ENCODE measurements at places on chromosomes 12 and 14.

GRCh38 chr14:59347511-59347900 lies 117.7 kb downstream of the GPR135 start:
- H3K27ac ChIP-seq = no peak overlapping the region
- H3K27me3 ChIP-seq = no peaks in the 10 kb centered on the region
- no peak overlapping the region for H3K4me3 ChIP-seq
- DNase-seq = no peak
- peaks cover 10% of the 10 kb centered on the region for H3K36me3 ChIP-seq

- no peak overlapping the region for H3K27ac ChIP-seq
- no peak overlapping the region for H3K4me3 ChIP-seq
- no peaks in the 10 kb centered on the region for H3K36me3 ChIP-seq
- H3K4me1 ChIP-seq = peaks cover under 1% of the 10 kb centered on the region
- DNase-seq = no peak
Observed at GRCh38 chr14:91516663-91517388, 6.7 kb upstream of the PPP4R3A start.

GRCh38 chr12:67096533-67097318 lies 172.4 kb upstream of the CAND1 start:
- no peak for DNase-seq
- no peak overlapping the region for H3K27ac ChIP-seq
- peaks cover 5% of the 10 kb centered on the region for H3K27me3 ChIP-seq
- H3K36me3 ChIP-seq = no peaks in the 10 kb centered on the region
- no peaks in the 10 kb centered on the region for H3K4me1 ChIP-seq
- H3K4me3 ChIP-seq = no peak overlapping the region

DNA sequence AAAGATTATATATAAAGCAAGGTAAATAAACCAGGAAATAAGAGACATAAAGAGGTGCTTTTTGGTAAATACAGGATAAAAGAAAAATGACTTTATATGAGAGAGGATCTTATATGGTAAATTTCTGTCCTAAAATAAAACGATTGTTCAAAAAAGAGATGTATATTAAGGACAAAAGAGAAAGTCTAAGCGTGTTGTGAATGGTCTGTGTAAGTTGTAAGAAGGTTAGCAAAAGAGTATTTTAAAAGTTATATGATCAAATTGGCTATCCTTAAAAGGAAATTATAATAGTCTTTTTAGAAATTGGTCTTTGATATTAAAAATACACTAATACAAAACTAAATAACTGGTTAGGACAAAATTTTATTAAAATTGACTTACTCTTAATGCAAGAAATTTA lies 14.1 kb upstream of the ACSM4 start:
- no peaks in the 10 kb centered on the region for H3K36me3 ChIP-seq
- no peaks in the 10 kb centered on the region for H3K27me3 ChIP-seq
- no peak overlapping the region for H3K4me3 ChIP-seq
- no peaks in the 10 kb centered on the region for H3K4me1 ChIP-seq
- DNase-seq = no peak
- H3K27ac ChIP-seq = no peak overlapping the region

GRCh38 chr12:46412857-46413256 lies 40.3 kb upstream of the SLC38A2 start:
- no peaks in the 10 kb centered on the region for H3K36me3 ChIP-seq
- no peaks in the 10 kb centered on the region for H3K4me1 ChIP-seq
- no peaks in the 10 kb centered on the region for H3K27me3 ChIP-seq
- DNase-seq = no peak
- no peak overlapping the region for H3K27ac ChIP-seq
- H3K4me3 ChIP-seq = no peak overlapping the region

- no peak overlapping the region for H3K4me3 ChIP-seq
- no peaks in the 10 kb centered on the region for H3K27me3 ChIP-seq
- DNase-seq = peak; percentile 35
- H3K4me1 ChIP-seq = peaks cover 42% of the 10 kb centered on the region
- H3K27ac ChIP-seq = peak overlapping the region; percentile 34
Observed at GRCh38 chr14:103711516-103712431, 3.5 kb downstream of the XRCC3 start.

DNA sequence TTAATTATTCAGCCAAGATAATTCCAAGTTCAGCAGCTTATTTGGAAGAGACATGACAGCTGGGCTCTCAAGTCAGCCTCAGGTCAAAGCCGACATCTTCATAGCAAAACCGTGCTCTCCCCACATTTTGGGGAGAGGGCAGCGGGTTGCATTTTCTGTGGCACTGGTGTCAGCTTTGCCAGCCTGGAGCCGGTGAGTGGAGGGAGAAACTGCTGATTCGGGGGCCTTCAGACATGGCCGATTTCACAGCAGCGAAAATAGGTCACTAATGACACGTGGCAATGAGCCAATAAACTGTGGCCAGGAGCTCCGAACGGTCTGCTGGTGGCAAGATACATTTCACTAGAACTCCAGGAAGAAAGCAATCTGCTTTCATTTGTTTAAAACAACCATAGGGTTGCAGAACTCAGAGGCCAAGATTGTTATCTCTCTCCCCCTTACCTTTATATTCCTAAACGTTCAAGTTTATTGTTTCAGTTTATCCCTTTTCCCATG lies 173.2 kb downstream of the CAND1 start:
- H3K4me3 ChIP-seq = no peak overlapping the region
- H3K27ac ChIP-seq = no peak overlapping the region
- no peaks in the 10 kb centered on the region for H3K27me3 ChIP-seq
- DNase-seq = no peak

- no peak for DNase-seq
- H3K36me3 ChIP-seq = no peaks in the 10 kb centered on the region
- H3K4me1 ChIP-seq = no peaks in the 10 kb centered on the region
- no peak overlapping the region for H3K4me3 ChIP-seq
- no peaks in the 10 kb centered on the region for H3K27me3 ChIP-seq
Observed at GRCh38 chr12:102865821-102866615, 51.0 kb downstream of the PAH start.

DNA sequence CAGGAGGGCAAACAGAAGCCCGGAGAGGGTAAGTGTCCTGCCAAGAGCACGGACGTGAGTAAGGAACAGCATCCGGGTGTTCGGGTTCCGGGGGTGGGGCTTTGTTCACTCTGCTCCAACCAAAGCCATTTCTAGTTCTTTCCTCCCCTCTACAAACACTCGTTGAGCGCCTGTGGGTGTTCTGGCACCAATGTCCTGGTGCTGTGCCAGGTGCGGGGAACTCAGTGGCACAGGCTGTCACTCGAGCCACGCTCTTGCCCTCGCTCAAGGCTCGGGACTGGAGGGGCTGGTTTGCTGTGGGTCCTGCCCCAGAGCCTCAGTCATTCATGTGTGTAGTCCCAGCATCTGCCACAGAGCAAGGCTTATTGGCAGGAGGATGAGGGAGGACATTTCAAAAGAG lies 157.5 kb downstream of the CALM1 start:
- no peak overlapping the region for H3K27ac ChIP-seq
- no peak for DNase-seq
- H3K27me3 ChIP-seq = no peaks in the 10 kb centered on the region
- H3K4me1 ChIP-seq = no peaks in the 10 kb centered on the region
- no peak overlapping the region for H3K4me3 ChIP-seq

DNA sequence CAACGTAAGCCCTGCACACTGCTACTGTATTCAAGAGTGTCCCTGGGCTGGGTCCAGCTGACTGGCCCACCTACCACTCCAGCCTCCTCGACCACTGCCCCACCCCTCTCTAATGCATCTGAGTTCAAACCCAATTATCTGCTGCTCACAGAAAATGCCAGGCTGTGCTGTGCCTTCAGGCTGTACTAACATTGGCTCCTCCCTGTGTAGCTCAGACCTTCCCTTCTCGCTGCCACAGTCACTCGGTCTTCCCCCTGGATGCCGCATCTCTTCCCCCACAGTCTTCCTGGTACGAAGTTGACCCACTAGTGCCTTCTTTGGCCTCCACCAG lies 12.1 kb downstream of the FICD start:
- no peaks in the 10 kb centered on the region for H3K4me1 ChIP-seq
- peaks cover 99% of the 10 kb centered on the region for H3K36me3 ChIP-seq
- H3K4me3 ChIP-seq = no peak overlapping the region
- no peaks in the 10 kb centered on the region for H3K27me3 ChIP-seq

DNA sequence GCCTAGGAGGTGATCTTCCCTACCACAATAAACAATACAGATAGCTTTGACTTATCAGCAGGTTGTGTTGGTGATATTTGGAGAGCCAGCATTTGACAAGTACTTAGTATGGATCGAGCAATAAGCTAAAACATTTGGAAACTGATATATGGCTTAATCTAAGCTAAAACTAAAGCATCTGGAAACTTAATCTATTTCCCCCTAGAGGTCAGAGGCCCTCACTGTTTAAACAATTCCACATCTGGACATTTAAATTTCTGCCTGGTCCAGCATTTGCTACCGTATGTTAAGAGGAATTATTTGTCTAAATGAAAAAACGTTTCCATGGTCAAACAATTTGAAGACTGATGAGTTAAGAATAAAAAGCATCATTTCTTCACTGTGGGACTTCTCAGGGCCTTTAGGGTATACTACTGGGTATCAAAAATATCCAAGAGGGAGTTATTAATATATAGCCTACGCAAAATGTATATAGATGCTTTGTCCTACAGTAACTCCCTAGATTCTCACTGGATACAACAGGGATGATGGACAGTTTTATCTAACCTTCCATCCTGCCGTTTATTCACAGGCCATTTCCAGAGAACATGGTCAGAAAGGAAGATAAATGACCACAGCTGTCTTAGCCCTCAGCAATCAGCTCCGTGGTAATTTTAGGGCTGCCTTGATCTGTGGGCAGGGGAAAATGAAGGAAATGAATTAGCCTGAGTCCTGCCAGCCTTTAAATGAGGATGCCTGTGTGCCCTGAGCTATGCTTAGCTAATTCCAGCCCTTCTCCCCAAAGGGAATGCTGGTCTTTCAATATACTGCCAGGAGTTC lies 135.4 kb upstream of the NUDT4 start:
- H3K4me1 ChIP-seq = peaks cover 42% of the 10 kb centered on the region
- no peaks in the 10 kb centered on the region for H3K36me3 ChIP-seq
- no peaks in the 10 kb centered on the region for H3K27me3 ChIP-seq
- DNase-seq = no peak
- no peak overlapping the region for H3K4me3 ChIP-seq

GRCh38 chr12:47985596-47986290 lies 18.5 kb downstream of the COL2A1 start:
- no peak for DNase-seq
- no peak overlapping the region for H3K27ac ChIP-seq
- peaks cover 14% of the 10 kb centered on the region for H3K4me1 ChIP-seq
- H3K27me3 ChIP-seq = peaks cover 2% of the 10 kb centered on the region
- H3K4me3 ChIP-seq = no peak overlapping the region

GRCh38 chr12:62683776-62684569 lies 217.3 kb downstream of the MON2 start:
- DNase-seq = no peak
- H3K27ac ChIP-seq = no peak overlapping the region
- H3K4me3 ChIP-seq = no peak overlapping the region

GRCh38 chr14:94171208-94171607 lies 2.9 kb upstream of the PPP4R4 start:
- peaks cover 12% of the 10 kb centered on the region for H3K4me1 ChIP-seq
- H3K36me3 ChIP-seq = no peaks in the 10 kb centered on the region
- peaks cover 2% of the 10 kb centered on the region for H3K27me3 ChIP-seq
- no peak overlapping the region for H3K27ac ChIP-seq
- no peak for DNase-seq

- no peaks in the 10 kb centered on the region for H3K27me3 ChIP-seq
- H3K4me3 ChIP-seq = no peak overlapping the region
- H3K4me1 ChIP-seq = no peaks in the 10 kb centered on the region
- H3K36me3 ChIP-seq = no peaks in the 10 kb centered on the region
- no peak overlapping the region for H3K27ac ChIP-seq
- no peak for DNase-seq
Observed at GRCh38 chr14:86712727-86713126, 1182.8 kb downstream of the FLRT2 start.

- no peaks in the 10 kb centered on the region for H3K36me3 ChIP-seq
- H3K4me3 ChIP-seq = no peak overlapping the region
- no peak for DNase-seq
- peaks cover 29% of the 10 kb centered on the region for H3K4me1 ChIP-seq
- H3K27me3 ChIP-seq = peaks cover 13% of the 10 kb centered on the region
- no peak overlapping the region for H3K27ac ChIP-seq
Observed at GRCh38 chr12:6784761-6785160, 4.6 kb upstream of the CD4 start.

DNA sequence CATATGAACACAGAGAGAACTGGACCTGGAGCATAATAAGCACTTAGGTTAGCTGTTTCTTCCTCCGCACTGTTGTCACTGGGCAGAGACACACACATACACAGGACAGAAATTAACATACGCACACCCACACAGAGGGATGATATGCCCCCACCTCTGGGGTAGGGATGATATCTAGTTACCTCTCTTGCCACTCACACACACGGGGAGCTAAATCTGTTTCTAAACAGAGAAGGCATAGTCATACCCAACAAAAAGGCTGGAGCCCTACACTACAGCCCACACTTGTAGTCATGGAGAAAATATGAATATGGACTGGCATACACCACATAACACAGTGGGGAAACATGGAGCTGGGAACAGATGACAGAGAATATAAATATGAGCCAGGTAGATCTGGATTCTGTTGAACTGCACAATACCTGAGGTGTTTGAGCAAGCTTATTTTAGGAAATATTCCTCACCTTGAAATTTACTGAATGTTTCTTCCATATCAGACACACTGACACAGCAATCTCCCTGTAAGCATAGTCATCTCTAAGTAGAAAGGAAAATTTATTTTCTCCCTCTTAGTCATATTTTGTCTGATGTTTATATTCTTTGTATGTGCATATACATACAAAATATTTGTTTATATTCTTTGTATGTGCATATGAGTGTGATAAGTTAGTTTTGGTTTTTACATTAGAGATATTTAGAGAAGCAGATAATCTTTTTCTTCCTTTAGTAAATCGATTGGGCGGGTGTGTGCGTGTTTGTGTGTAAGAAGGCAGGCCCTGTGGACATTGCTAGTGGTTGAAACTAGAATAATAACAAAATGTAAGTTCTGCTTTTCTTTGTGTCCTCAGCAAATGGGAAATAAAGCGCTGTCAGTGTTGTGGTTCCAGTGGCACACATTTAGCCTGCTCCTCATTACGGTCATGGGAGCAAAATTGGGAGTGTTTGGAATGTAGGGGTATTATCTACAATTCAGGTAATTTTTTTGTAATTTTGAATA lies 20.9 kb upstream of the SCFD1 start:
- no peak overlapping the region for H3K4me3 ChIP-seq
- H3K27ac ChIP-seq = no peak overlapping the region
- peaks cover 87% of the 10 kb centered on the region for H3K36me3 ChIP-seq
- no peak for DNase-seq

GRCh38 chr14:93099196-93099595 lies 16.5 kb downstream of the ITPK1 start:
- H3K36me3 ChIP-seq = no peaks in the 10 kb centered on the region
- no peak for DNase-seq
- H3K27me3 ChIP-seq = no peaks in the 10 kb centered on the region
- no peak overlapping the region for H3K4me3 ChIP-seq
- H3K27ac ChIP-seq = no peak overlapping the region

DNA sequence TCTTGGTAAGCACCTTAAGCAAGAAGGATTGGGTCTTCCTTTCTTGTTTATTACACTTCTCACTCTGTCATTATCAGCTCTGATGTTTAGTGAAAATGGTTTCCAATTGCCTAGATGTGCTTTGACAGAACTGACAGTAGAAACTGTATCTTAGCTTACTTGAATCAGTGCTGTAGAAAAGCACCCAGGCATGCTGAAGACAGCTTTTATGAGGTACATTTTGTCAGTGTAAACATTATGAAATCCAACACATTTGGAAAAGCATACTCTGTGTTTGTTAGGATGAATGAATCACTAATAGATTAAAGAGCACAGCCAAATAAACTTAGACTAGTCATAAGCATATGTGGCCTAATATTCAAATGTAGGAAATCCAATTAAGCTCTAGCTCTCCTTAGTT lies 290.2 kb upstream of the NPAS3 start:
- no peak overlapping the region for H3K4me3 ChIP-seq
- H3K36me3 ChIP-seq = no peaks in the 10 kb centered on the region
- no peak for DNase-seq
- no peaks in the 10 kb centered on the region for H3K27me3 ChIP-seq
- no peaks in the 10 kb centered on the region for H3K4me1 ChIP-seq
- H3K27ac ChIP-seq = no peak overlapping the region

Data from DND-41 (cell line).